ENCODE measurements at places on chromosomes 1 and 21. TPM values are rescaled to one million over a fixed set of nuclear protein-coding genes. Genes with fewer than 3 reads are reported as not detected.

DNA sequence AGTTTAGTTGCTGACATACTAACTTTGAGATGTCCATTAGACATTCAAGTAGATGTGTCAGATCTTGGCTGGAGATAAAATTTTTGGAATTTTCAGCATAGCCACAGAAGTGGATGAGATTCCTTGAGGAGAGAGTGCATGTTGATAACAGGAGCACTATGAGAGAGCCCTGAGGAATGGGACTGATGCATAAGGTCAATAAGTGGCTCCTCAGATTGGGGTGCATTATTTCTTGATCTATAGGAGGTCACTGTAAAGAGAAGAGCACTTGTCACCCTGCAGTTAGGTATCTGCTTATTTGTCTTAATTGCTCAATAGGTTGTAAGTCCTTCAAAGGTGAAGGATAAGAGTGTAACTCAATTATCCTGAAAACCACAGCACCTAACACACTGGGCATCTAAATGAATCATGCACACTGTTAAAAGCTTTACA, 52.0 kb upstream of the TACSTD2 start:
- ATAC-seq, result no peak

GRCh38 chr1:72635719-72636118, 353.4 kb upstream of the NEGR1 start:
- no peak for ATAC-seq

TRIM63 gene
- total RNA-seq, result 2.3 TPM

DNA sequence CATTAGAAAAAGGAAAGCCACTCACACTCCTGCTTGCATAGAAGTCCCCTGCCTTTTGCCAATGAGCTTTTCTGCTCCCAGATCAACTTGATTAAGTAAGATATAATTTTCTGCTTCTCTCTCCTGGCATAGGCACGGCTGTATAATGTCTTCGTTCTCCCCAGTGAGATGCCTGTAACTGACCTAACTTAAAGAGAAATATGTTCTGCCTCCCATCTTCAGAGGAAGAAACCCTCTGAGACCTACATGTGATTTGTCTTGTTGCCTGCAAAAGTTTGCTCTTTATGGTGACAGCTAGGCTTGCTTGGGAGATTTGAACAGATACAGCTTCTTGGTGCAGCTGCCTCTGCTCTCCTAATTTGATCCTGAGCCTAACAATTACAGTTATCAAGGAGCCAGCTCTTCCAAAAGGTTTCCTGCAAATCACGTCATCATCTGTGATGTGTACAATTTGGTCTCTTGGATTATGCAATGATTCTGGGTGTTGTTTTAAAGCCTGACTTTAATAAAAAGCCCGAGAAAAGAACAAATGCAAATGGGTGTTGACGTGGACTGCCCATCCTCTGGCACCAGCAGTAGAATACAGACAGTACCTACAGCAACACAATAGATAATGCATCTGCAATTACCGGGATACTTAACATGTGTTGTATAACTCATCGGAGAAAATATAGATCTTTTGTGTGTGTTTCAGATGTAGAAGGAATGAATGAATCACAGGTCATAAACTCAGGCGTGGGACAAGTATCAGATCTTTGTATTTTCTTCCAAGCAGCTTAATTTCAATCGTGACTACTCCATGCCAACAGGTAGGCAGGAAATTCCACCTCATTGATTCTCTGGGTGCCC, 76.2 kb upstream of the KAZN start:
- peak; percentile 80 for ATAC-seq

GRCh38 chr1:175978926-175979325, 228.2 kb downstream of the COP1 start:
- ATAC-seq, result no peak

DNA sequence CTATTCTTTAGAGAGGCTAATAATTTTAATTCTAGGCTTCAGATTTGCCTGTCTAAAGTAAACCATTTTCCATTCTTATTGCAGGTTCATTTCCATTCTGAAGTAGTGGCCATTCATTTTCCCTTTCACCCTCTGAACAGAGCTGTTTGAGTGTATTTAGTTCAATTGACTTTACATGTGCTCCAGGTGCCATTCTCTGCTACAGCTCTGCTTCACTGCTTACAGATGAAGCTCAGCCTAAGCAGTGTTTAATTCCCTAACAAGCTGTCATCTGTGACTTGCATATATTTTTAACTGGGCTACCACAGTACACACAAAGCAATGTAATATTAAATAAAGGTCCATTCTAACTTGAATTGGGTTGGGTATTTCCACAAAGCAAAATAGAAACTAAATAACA, 1031.6 kb downstream of the KCNT2 start:
- ATAC-seq, result no peak

DNA sequence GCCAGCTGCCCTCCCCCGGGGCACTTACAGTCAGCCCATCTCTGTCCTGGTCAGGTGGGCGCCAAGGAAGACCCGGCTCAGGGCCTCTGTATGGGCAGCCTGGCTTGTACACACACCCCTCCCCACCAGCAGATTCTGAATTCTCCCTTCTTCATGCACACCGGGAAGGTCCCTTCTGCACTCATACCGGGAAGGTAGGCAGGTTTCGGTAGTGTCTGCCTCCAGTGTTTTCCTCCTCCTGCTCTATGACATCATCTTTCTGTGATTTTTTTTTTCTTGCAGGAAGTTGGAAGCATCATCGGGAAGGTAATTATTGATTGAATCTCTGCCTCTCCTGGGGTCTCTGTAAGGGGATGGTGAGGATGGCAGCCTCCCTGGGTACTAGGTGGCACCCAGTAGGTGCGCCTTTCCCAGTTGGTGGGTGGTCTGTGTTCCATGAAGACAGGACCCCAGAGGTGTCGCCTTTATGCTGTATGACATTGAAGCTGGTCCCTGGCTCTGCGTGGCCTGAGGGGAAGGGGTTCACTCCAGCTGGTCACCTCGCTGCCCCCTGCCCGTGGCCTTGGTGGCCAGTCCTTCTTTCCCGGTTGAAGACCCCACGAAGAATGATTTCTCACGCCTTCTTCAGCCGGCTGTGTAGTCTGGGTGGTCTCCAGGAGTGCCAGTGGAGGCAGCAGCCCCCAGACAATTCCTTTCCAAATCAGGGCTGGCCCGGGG, 82.1 kb upstream of the COL6A1 start:
- ATAC-seq, result no peak
